Substantia nigra (tissue), 51 donors: ENCODE measurements at places on chromosomes 12 and 14.

GRCh38 chr14:67392123-67392522 lies 19.8 kb downstream of the PLEK2 start:
- DNase-seq, result no peak

GRCh38 chr12:8011331-8011730 lies 21.2 kb upstream of the FOXJ2 start:
- no peak for DNase-seq

- DNase-seq, result no peak
Observed at GRCh38 chr14:50631408-50631821, 36.7 kb downstream of the SAV1 start.

- no peak for DNase-seq
Observed at GRCh38 chr12:122687086-122687485, 16.1 kb downstream of the HCAR2 start.

GRCh38 chr12:129049917-129050316 lies 196.6 kb downstream of the GLT1D1 start:
- DNase-seq, result no peak

DNA sequence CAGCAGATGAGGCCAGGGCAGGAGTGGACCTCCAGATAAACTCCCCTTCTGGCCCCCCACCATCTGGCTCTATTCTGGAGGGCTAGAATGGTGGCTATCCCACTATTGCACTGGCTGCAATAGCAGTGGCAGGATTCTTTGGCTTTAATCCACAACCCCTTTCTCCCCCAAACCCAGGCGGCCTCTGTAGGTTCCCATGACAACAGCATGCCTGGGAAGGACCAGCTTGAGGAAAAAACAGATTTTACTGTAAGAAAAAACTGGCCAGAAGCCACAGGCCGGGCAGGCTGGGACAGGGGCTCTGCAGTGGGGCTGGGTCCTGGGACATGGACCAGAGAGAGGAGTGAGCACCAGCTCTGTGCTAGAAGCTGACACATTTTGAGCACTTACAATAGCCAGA lies 13.6 kb upstream of the ACVR1B start:
- DNase-seq, result no peak

DNA sequence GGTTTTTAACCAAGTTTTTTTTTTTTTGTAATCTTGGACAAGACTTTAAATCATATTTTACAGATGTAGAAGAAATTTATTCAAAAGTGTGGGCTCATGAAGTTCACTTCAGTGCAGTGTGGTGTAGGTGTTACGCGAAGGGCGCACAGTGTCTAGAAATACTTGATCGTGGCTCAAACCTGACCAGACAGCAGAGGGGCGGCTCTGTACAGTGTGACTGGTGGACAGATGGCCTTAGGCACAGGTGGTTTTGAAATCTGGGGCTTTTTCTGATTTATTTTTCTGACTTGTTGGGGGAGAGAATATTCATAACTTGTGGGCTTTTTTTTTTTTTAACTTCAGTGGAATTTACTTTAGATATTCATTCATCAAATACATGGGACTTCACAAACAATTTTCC lies 179.2 kb downstream of the PELI2 start:
- DNase-seq, result no peak

DNA sequence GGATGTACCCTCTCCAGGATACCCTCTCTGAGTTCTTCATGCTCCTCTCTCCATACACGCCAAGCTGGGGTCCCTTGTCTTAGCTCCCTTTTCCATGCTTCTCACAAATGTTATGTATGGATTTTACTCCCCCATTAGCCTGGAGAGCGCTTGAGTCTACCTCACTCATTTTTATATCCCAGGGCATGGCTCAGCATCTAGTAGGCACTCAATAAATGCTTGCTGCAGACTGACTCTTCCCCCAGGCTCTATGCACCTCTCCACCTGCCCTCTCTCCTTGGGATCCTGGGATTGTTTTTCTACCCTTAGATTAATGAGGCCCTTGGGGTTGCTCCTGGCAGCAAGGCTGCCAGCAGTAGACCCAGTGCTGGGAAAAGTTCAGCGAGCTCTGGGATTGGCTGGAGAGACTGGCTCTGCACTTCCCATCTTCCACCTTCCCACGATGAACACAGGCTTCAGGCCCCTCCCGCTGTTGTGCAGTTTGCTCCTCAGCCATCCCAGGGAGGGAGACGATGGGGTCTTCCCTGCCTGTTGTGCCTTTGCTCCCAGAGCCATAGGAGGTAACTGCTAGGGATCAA lies 2.2 kb downstream of the NRIP2 start:
- DNase-seq, result no peak

- no peak for DNase-seq
Observed at GRCh38 chr14:26121181-26121580, 476.7 kb downstream of the NOVA1 start.

DNA sequence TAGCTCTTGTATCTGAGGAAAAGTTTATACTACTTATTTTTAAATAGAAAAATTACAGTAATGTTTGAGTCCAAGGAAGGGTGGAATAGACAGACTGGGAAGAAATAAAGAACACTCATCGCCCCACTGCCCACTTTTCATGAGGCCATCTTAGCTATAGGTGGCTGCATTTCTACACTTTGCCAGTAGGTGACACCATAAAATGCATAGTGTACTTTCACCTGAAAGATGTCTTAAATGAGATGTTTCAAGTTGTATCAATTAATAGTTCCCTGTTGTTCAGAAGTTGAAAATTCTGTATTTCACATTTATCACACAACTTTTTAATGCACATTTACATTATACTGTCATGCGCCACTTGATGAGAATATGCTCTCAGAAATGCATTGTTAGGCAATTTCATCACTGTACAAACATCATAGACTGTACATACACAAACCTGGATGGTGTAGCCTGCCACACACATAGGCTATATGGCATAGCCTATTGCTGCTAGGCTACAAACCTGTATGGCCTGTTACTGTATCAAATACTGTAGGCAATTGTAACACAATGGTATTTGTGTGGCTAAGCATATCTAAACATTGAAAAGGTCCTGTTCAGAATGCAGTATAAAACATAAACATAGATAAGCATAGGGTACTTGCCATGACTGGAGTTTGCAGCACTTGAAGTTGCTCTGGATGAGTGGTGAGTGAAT lies 27.6 kb downstream of the PMCH start:
- no peak for DNase-seq

DNA sequence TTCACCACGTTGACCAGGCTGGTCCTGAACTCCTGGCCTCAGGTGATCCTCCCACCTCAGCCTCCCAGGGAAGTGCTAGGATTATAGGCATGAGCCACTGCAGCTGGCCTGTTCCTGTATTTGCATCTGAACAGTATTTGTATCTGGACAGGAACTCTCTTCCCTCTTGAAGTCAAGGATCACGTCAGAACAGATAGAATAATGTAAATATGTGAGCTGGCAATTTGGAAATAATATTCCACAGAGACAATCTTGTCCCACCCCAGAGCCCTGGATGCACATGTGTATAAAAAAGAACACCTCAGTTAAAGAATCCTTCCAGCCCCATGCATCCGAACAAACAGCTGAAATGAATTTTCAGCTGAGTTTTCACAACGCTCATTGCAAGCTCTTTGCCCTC lies 118.3 kb downstream of the VEZT start:
- DNase-seq, result no peak

DNA sequence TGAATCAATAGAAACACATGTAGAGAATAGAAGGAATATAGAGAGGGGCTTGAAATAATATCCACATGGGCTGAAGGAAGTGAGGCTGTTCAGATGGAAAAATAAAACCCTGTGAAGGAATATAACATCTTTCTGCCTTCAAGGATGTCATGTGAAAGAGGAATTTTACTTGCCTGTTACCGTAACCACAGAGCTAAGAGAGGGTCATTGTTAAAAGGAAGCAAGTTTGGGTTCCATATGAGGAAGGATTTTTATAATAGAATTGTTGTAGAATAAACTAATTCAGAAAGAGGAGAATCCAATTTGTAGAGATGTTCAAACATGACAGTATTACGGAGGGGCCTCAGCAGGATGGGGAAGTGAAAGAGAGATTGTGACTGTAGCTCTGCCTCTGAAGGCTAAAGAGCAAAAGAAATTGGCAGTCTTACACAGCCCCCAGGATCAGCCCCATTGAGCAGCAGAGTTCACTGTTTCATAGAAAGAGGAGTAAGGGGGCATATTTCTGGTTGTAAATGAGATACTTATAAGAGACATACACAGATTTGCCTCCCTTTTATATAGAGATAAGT lies 41.8 kb upstream of the PTPRR start:
- no peak for DNase-seq

DNA sequence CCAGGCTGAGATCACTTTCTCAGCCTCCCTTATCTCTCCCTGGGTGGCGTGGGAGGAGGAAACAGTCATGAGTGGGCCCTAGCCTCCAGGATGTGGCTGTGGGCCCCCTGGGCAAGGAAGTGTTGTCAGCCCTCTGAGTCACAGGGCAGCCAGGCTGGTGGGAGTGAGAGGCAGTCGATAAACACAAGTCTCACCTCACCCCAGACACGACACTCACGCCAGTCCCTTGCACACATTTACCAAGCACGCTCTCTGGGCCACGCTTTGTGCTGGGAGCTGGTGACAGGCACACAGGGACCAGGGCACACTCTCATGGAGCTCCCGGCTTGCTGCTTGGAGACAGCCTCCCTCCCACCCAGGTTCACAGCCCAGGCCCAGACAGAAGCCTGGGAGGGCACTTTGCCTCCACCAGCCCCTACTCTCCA lies 1.9 kb upstream of the KRT79 start:
- no peak for DNase-seq

DNA sequence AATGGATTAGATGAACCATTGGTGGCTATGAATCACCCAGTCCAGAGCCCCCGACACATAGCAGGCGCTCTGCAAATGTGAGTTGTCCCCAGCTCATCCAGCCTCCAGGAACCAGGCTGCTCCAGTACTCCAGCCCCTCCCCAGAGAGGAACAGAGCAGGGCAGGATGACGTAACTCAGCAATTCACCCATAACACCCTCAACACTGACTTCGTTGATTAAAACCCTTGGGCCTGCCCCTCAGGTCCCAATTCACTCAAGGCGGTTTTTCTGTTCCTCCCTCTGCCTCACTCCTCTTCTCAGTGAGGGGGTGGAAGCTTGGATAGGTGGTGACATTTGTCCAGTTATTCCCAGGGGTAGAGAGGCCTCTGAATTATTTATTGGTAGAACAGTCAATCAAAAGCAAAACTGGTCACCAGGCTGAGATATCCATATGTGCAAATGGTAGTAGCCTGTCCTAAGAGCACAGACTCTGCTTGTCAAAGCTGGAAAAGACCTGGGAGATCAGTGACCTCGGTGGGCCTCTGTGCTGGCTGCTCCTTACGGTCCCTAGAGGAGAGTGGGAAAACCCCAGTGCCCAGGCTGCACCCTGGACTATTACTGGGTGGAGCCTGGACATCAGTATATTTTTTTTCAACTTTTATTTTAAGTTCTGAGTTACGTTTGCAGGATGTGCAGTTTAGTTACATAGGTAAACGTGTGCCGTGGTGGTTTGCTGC lies 97.0 kb downstream of the CMKLR1 start:
- DNase-seq, result no peak

- DNase-seq, result no peak
Observed at GRCh38 chr12:72275526-72275925, 3.4 kb downstream of the TRHDE start.

- no peak for DNase-seq
Observed at GRCh38 chr12:7879246-7879645, 6.5 kb upstream of the SLC2A14 start.

DNA sequence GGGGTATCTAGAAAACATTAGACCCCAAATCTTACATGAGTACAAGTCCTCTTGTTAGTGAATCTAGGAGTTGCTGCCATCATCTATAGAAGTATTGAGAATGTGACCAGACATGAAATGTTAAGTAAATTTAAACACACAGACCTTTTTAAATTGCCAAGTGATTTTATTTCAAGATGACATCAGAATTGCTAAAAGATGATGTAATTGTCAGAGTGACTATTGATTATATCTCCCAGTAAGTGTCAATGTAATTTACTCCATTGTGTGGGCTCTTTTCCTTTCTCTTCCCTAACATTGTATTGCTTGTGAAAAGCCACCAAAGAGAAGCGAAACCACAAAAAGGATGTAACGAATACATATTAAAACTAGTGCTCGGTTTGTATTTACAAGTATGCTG lies 16.8 kb downstream of the ADAM21 start:
- no peak for DNase-seq

DNA sequence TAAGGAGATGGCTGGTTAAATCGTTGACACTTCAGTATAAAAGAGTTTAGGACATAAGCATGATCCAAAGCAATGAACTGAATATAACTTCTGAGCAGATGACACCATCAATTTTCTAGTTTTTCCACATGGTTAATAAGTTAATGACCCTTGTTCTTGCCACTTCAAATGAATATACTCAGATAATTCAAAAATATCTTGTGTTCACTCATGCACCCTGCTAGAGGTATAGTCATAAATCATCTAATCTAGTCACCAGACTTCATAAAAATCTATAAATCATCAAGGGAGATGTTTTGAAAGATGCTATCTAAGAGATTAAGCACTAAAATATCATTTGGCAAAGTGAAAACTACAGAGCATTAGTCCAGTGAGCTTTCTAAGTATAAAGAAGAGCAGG lies 131.9 kb downstream of the MDGA2 start:
- no peak for DNase-seq

- no peak for DNase-seq
Observed at GRCh38 chr12:5865397-5865796, 79.7 kb downstream of the ANO2 start.

DNA sequence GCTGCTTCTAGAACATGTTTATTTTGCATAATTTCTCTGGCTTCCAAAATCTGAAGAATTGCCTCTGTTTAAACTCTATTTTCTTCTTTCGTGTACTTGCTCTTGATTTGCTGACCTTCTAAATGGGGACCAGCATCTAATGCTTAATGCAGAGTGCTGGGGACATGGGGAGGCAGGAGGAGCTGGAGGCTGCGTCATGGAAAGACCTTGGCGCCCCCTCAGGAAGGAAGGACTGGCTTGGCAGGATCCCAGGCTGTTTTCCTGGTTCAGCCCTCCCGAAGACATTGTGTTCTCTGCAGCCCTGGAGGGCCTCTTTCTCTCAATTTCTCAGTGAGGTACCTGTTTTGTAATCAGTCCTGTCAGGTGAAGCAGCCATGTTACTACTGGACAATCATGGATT lies 5.5 kb downstream of the PRKCH start:
- DNase-seq, result no peak

DNA sequence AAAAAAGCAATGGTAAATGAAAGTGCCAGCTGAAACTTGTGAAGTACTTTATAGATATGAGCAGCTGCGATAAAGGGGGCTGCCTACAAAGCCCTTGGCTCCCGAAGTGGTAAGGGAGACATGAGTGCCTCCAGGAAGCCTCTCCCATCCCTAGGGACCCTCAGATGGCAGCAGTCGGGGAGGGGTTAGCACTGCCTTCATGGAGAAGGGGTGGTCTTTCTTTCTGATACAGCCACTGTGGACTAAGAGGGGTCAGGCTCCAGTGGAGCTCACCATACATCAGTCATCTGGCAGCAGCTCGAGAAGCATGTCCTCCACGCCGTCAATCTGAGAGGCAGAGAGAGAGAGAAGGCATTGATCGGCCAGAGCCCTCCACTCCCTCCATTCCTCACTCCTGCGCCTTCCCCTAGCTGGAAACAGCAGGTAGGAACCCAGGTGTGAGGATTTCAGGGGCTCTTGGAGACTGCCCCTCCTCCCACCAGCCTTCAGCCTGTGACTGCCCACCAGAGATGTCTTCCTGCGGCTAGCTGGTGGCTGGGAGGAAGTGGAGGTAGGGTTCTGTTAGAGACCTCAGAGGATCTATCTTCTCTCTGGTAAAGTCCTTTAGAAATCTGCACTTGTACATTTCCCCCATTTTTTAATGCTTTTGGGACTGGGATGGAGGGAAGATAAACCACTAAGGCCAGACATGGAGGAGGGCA lies 2.3 kb downstream of the TCL1A start:
- DNase-seq, result no peak

GRCh38 chr12:48542300-48542928 lies 17.0 kb downstream of the OR8S1 start:
- DNase-seq, result no peak
